ENCODE measurements at places on chromosomes 12 and 14.

DNA sequence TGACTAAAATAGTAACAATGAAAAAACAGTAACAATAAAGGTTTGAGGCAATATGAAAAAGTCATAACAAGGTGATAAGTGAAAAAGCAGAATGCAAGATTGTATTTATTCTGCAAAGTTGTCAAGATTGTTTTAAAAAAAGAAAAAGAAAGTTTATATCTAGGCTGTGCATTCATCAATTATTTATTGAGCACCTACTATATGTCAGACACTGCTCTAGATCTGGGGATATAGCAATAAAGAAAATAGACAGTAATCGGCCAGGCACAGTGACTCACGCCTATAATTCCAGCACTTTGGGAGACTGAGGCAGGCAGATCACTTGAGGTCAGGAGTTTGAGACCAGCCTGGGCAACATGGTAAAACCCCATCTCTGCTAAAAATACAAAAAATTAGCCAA, 3.8 kb downstream of the PLA2G1B start:
- DNase-seq: no peak

- DNase-seq: no peak
Measured at GRCh38 chr12:103944964-103945363, 14.8 kb downstream of the HSP90B1 start.

- DNase-seq: no peak
Measured at GRCh38 chr12:45509187-45509586, 220.3 kb upstream of the ARID2 start.

DNA sequence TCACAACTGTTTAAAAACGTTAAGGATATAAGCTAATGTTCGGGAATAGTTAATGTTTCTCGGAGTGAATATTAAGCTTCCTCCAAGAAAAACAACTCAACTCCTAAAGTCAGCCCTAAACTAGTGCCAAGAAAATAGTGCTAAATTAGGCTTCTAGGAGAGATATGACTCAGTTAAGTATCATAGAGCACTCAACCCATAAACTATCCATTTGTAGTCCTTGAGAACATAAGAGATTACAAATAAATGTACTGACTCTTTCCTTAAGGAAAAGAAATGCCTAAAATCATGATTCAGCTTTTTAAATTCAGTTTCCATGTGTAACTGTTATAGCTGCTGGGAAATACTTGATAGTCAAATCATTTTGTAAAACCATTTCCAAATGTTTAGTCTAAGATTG, 117.1 kb downstream of the HMGA2 start:
- no peak for DNase-seq

DNA sequence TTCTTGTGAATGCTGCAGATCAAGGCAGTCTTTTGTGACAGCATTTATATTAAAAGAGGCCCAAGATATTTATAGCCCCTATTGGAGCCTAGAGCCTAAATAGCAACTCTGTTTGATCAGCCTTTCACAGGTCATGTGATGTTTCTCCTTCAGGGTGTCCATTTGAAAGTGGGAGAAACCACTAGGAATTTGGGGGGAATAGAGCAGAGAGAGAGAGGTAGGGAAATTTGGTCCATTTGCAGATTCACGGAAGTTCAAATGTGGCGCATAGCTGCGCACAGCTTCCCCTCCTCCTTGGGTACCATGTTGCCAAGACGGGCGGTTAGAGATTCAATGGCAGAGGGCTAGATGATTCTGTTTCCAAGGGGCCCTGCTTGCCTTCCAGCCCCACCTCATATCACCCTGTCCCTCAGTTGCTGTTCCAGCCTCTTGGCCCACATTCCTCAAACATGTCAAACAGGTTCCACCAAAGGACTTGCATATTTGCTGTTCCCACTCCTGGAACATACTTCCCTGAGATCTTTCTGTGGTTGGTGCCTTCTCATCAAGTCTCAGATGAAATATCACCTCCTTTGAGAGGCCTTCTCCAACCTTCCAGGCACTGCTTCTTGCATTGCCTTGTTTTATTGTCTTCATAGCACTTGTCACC, 220.8 kb downstream of the CHST11 start:
- DNase-seq: no peak

- no peak for DNase-seq
Measured at GRCh38 chr12:70853326-70853725, 67.2 kb downstream of the PTPRR start.

GRCh38 chr14:101132051-101132571, 228.6 kb upstream of the RTL1 start:
- DNase-seq: no peak

DNA sequence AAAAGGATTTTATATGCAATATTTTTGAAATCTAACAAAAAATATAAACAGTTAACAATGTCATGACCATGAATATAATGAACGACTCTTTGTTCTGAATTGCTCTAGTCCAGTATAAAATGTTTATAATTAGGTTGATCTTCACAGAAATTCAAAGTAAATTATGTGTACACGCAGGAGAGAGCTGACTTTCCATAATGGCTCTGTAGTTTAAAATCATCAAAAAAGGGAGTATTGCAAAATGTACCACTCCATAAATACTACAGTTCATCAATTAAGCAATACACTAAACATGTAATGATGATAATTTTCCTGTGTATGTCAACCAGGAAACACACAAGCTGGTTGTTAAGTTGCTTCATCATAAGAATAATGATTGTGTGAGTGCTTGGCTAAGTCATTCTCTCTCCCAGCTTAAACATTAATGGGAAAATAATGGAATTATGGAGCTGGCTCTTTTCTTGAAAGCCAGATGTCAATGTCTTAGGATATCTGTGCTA, 189.5 kb upstream of the PLEKHG7 start:
- DNase-seq: no peak

DNA sequence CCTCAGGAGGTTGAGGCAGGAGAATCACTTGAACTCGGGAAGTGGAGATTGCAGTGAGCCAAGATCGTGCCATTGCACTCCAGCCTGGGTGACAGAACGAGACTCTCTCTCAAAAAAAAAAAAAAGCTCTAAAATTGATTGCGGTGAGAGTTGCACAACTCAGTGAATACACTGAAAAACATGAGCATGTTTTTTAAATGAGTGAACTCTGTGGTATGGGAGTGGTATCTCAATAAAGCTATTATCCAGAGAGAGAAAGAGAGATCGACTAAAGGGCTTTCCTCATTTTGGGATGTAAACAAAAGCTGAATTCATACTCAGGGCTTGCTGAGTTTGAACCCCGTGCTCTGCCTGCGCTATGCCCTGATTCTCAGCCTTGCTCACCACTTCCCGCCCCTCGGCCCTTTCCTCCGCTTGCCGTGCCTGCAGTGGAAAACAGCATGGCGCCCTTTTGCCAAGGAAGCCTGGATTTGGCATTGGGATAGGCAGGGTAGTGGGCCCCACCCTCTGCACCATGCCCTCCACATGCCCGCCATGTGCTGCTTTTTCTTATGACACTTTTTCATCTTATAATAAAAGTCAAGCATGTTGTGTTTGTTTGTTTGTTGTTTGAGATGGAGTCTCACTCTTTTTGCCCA, 102.5 kb downstream of the LGMN start:
- no peak for DNase-seq

DNA sequence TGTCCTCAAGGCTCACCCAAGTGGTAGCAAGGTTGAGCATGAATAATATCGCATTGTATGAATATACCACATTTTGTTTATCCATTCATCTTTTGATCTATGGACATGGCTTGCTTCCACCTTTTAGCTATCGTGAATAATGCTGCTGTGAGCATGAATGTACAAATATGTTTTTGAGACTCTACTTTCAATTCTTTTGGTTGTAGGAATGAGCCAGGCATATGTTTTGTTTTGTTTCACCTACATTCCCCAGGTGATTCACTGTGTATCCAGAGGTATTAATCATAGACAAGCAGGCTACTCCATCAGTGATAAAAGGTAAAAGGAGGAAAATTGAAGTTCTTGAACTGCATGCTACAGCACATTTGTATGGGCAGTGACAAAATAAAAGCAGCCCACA, 35.8 kb downstream of the CDKL1 start:
- DNase-seq: no peak

DNA sequence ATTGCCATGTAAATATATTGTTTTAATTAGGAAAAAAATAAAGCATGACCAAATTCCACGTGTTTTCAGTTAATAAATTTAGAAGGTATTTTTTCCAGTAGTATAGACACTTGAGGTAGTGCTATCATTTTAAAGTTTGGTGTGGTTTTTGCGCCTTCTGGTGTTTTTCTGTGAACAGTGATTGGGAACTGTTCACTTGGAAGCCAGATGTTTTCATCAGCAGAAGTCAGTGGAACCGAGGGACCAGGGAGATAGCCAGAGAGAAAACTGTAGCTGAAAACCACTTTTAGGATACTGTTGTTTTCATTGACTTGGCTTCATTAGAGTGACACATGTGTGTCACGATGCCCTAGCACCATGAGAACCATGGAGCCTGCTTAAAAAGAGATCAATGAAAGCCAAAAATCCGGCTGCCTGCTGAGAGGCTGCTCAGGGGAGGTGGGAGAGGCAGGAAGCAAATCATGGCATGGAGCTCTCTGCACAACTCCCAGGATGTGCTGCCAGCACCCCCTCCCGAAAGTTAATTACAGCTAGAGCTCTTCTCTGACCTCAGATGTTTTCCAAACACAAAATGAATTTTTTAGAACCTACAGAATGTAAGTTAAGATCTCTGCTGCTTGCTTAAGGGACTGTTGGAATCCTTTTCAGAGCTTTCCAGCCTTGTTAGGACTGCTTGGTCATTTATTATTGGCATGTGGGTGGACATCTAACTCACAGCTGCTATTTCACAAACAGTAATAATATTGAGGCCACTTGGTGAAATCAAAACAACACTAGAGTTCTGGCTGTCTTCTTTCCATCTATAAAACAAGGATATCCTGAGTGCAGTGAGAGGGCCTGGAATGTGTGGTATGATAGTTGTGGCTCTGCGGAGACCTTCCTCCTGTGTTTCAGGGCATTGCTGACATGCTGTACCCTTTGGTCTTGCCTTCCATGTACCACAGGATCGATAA, 192.3 kb downstream of the ANO4 start:
- DNase-seq: no peak

- no peak for DNase-seq
Measured at GRCh38 chr12:105733579-105733978, 403.1 kb downstream of the C12orf75 start.

- no peak for DNase-seq
Measured at GRCh38 chr14:37544407-37544806, 50.6 kb downstream of the FOXA1 start.

GRCh38 chr14:101973356-101973755, 9.0 kb downstream of the DYNC1H1 start:
- DNase-seq: no peak

DNA sequence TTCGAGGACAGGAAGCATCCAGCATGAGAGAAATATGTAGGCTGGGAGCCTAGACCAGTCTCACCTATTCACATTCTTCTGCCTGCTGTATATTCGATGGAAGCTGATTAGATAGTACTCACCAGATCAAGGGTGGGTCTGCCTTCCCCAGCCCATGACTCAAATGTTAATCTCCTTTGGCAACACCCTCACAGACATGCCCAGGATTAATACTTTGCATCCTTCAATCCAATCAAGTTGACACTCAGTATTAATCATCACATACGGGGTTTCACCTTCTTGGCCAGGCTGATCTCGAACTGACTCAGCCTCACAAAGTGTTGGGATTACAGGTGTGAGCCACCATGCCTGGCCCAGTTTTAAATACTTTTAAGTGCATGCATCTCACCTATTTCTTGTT, 30.5 kb upstream of the SLC10A1 start:
- no peak for DNase-seq

- no peak for DNase-seq
Measured at GRCh38 chr14:101129521-101130167, 226.1 kb upstream of the RTL1 start.

GRCh38 chr14:29805415-29806123, 122.1 kb downstream of the PRKD1 start:
- no peak for DNase-seq

DNA sequence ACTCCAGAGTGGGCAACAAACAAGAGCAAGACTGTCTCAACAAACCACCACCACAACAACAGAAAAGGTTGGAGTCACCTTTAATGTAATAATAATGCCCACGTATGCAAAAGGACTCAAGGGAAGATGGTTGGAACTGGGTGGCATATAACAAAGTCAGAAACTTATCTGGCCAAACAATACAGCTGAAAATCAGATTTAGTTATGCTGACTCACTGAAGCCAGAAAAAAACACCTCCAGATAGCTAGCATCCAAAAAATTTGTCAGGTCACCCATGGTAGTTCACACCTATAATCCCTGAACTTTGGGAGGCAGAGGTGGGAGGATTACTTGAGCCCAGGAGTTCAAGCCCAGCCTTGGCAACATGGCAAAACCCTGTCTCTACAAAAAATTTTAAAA, 24.4 kb downstream of the SLC11A2 start:
- no peak for DNase-seq

- DNase-seq: no peak
Measured at GRCh38 chr12:114025935-114026334, 59.8 kb upstream of the RBM19 start.

DNA sequence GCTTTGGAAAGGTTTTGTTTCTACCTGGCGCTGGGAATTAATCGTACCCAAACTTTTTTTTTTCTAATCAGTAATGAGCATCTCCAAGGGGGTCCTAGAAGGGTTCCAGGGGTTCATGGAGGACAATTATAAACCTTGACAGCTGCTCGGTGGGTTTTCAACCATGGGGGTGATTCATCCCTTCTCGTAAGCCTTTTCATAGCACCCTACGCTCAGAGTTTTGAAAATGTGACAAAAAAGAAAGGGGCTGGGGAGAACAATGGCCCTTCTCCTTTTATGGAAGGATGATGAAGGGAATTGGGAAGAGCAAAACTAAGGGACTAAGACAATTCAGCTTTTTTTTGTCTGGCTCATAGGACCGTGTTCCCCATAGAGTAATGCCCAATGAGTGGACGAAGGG, 196.7 kb downstream of the ZFP36L1 start:
- no peak for DNase-seq

DNA sequence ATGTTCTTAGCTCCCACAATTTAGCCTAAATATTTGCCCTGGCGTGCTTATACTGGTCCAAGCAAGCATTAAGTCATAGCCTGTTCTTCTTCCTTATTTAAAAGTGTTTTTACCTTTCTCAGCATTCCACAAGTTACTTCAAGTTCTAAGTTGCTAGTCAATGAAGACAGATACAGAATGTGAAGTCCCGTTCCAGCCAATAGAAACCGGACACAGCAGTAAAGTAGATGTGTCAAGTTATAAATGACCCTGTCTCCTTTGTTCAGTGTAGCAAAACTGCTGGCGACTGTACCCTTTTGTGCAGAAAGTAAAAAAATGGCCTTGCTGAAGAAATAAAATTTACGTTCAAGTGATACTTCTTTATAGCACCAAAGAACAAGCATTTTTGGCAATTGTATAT, 3.9 kb downstream of the SNAPC1 start:
- no peak for DNase-seq

DNA sequence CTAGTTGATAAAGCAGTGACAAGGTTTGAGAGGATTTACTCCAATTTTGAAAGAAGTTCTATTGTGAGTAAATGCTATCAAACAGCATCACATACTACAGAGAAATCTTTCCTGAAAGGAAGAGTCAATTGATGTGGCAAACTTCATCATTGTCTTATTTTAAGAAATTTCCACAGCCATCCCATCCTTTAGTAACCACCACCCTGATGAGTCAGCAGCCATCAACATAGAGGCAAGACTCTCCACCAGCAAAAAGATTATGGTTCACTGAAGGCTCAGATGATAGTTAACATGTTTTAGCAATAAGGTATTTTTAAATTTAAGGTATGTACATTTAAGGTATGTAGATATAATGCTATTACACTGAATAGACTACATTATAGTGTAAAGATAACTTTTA, 122.1 kb upstream of the ARHGAP5 start:
- no peak for DNase-seq
